Left ventricle myocardium inferior (tissue), 1 donor: ENCODE measurements at places on chromosomes 16 and 17. TPM values are rescaled to one million over a fixed set of nuclear protein-coding genes. Genes with fewer than 3 reads are reported as not detected.

- no peak overlapping the region for H3K27ac ChIP-seq
- peaks cover 99% of the 10 kb centered on the region for H3K36me3 ChIP-seq
- no peaks in the 10 kb centered on the region for H3K4me1 ChIP-seq
- H3K27me3 ChIP-seq: no peaks in the 10 kb centered on the region
- DNase-seq: no peak
- no peak overlapping the region for H3K4me3 ChIP-seq
Observed at GRCh38 chr17:50988427-50988826, 122.3 kb upstream of the TOB1 start.

CNOT1 gene
- total RNA-seq: 64.1 TPM

- no peaks in the 10 kb centered on the region for H3K27me3 ChIP-seq
- no peak overlapping the region for H3K27ac ChIP-seq
- peaks cover 32% of the 10 kb centered on the region for H3K4me1 ChIP-seq
Observed at GRCh38 chr17:76260669-76261068, 4.5 kb upstream of the UBALD2 start.

DNA sequence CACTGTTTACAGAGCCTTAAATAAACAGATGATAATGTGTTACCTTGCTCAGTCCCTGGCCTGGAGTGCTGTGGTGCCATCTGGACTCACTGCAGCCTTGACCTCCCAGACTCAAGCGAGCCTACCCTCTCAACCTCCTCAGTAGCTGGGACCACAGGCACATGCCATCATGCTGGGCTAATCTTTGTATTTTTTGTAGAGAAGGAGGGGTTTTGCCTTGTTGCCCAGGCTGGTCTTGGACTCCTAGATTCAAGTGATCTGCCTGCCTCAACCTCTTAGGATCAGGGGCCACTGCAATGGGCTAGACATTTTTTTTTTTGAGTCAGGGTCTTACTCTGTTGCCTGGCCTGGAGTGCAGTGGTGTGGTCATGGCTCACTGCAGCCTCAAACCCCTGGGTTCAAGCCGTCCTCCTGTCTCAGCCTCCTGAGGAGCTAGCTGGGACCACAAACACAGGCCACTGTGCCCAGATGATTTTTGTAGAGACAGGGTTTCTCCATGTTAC is 5.0 kb upstream of the NAGLU start:
- no peak for DNase-seq
- H3K4me3 ChIP-seq: no peak overlapping the region
- peak overlapping the region; percentile 91 for H3K27ac ChIP-seq
- no peaks in the 10 kb centered on the region for H3K36me3 ChIP-seq
- H3K4me1 ChIP-seq: peaks cover 44% of the 10 kb centered on the region
- H3K27me3 ChIP-seq: no peaks in the 10 kb centered on the region

GRCh38 chr17:4706121-4706520 is 2.2 kb upstream of the PELP1 start:
- DNase-seq: no peak
- H3K36me3 ChIP-seq: no peaks in the 10 kb centered on the region
- no peak overlapping the region for H3K27ac ChIP-seq
- peaks cover 37% of the 10 kb centered on the region for H3K4me1 ChIP-seq
- no peak overlapping the region for H3K4me3 ChIP-seq
- H3K27me3 ChIP-seq: no peaks in the 10 kb centered on the region

C16orf92 gene
- total RNA-seq: not detected

RHBDL3 gene
- total RNA-seq: 4.7 TPM

GRCh38 chr17:75151930-75152329 is 2.4 kb downstream of the JPT1 start:
- peaks cover 5% of the 10 kb centered on the region for H3K36me3 ChIP-seq
- no peaks in the 10 kb centered on the region for H3K27me3 ChIP-seq

CRLF3 gene
- 4.7 TPM for total RNA-seq

- H3K4me1 ChIP-seq: peaks cover 65% of the 10 kb centered on the region
- DNase-seq: peak; percentile 54
- no peaks in the 10 kb centered on the region for H3K36me3 ChIP-seq
Observed at GRCh38 chr17:17682293-17682736, 1.1 kb downstream of the RAI1 start.

C17orf113 gene
- total RNA-seq: 0.63 TPM

ROGDI gene
- 97.4 TPM for total RNA-seq

SCNN1B gene
- not detected for total RNA-seq

KRT39 gene
- not detected for total RNA-seq

GRCh38 chr16:73022534-73022933 is 25.4 kb downstream of the ZFHX3 start:
- H3K4me1 ChIP-seq: peaks cover 87% of the 10 kb centered on the region
- no peaks in the 10 kb centered on the region for H3K27me3 ChIP-seq
- no peak overlapping the region for H3K4me3 ChIP-seq
- no peaks in the 10 kb centered on the region for H3K36me3 ChIP-seq

CCL18 gene
- 1.1 TPM for total RNA-seq

DNA sequence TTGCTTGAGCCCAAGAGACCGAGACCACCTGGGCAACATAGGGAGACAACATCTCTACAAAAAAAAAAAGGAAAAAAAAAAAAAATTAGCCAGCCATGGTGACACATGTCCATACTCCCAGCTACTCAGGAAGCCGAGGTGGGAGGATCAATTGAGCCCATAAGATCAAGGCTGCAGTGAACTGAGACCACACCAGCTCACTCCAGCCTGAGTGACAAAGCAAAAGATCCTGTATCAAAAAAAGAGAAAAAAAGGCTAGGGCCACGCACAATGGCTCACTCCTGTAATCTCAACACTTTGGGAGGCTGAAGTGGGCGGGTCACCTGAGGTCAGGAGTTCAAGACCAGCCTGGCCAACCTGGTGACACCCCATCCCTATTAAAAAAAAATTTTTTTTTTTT is 13.8 kb downstream of the SUMO2 start:
- no peak for DNase-seq

GRCh38 chr16:19095654-19096053 is 18.1 kb upstream of the ITPRIPL2 start:
- no peak overlapping the region for H3K4me3 ChIP-seq
- DNase-seq: no peak
- H3K36me3 ChIP-seq: no peaks in the 10 kb centered on the region
- no peaks in the 10 kb centered on the region for H3K27me3 ChIP-seq

GRCh38 chr16:23245268-23245667 is 56.8 kb upstream of the SCNN1B start:
- DNase-seq: peak; percentile 65
- H3K27me3 ChIP-seq: no peaks in the 10 kb centered on the region
- no peak overlapping the region for H3K4me3 ChIP-seq
- peaks cover 19% of the 10 kb centered on the region for H3K4me1 ChIP-seq
- H3K27ac ChIP-seq: peak overlapping the region; percentile 55

DNA sequence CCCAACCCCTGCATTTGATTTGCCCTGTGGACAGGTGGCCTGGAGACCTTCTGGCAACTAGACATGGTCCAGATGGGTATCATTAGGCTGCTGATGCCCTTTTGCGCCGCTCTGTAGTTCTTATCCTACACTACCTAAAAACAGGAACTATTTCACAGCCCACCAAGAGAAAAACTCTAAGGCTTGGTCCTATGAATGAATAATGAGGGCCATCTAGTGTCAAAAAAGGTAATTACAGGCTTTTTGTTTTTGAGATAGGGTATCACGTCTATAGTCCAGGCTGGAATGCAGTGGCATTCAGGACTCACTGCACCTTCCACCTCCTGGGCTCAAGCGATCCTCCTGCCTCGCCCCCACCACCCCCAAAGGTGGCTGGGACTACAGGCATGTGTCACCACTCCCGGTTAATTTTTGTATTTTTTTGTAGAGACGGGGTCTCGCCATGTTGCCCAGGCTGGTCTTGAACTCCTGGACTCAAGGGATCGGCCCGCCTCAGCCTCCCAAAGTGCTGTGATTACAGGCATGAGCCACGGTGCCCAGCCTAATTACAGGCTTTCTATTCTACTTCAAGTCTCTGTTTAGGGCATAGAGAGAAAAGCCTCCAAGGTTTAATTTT is 20.9 kb downstream of the COIL start:
- DNase-seq: no peak
- no peak overlapping the region for H3K4me3 ChIP-seq
- H3K27me3 ChIP-seq: no peaks in the 10 kb centered on the region
- H3K4me1 ChIP-seq: peaks cover 9% of the 10 kb centered on the region

- peak overlapping the region; percentile 98 for H3K27ac ChIP-seq
- DNase-seq: no peak
- H3K27me3 ChIP-seq: no peaks in the 10 kb centered on the region
- H3K36me3 ChIP-seq: no peaks in the 10 kb centered on the region
- peaks cover 29% of the 10 kb centered on the region for H3K4me1 ChIP-seq
Observed at GRCh38 chr17:30600830-30601494, 123.8 kb downstream of the GOSR1 start.

DNA sequence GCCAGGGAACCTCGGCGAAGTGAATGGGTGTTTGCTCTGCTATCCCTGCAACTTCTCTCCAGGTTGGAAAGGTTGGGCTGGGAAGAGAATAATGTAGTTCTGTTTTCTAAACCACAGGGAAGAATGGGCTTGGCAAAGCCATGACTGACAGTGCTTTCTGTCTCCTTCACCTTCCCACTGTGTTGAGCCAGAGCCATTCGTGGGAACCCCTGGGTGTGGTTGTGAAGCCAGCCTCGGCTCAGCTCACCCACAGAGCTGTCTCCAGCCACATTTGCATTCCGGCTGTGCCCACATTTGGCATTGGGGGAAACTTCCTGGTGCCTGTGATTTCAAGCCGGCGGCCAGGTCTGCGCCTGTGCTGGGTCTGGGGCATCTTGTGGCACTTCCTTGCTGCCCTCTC is 39.9 kb downstream of the BAIAP2 start:
- H3K27ac ChIP-seq: no peak overlapping the region
- H3K4me1 ChIP-seq: peaks cover under 1% of the 10 kb centered on the region
- no peak for DNase-seq
- H3K36me3 ChIP-seq: peaks cover 10% of the 10 kb centered on the region

NHLRC4 gene
- 0.11 TPM for total RNA-seq

DNA sequence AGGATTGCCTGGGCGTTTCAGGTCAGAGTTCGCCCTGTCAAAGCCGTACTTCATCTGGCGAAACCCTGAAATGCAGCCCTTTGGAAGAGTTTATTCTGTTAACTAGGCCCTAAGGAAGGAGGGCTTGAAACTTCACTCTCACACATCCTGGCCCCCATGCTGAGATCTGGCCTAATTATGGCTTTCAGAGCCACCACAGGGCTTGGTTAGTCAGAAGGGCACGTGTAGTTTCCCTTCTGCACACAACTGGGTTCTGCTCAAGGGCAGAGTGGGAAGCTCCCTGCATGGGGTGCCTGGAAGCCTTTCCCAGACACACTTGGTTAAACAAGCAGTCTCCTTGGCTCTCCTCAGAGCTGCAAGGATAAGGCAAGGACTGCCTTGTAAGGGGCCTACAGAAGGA is 397.3 kb downstream of the SHISA9 start:
- DNase-seq: no peak
- no peak overlapping the region for H3K4me3 ChIP-seq
- H3K4me1 ChIP-seq: no peaks in the 10 kb centered on the region
- peaks cover 49% of the 10 kb centered on the region for H3K27me3 ChIP-seq

DNA sequence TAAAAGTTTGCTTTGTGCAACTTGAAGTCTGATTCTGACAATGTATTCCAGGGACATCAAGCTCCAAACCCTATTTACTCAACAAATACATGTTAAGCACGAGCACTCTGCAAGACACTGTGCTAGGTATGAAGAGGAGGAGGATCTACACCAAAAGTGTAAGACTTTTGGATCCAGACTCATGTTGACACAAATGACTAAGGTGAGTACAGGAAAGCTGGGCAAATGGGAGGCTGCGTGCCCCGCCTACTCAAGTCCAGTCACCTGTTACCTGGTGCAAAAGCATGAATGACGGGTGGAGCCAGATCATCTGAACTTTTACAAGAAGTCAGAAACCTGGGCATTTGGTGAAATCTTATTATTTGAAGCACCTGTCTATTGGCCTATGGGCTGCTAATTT is 120.7 kb downstream of the ABCC12 start:
- H3K36me3 ChIP-seq: no peaks in the 10 kb centered on the region
- no peak overlapping the region for H3K4me3 ChIP-seq
- no peak for DNase-seq
- H3K4me1 ChIP-seq: no peaks in the 10 kb centered on the region

CSH2 gene
- total RNA-seq: not detected

- DNase-seq: no peak
- H3K27me3 ChIP-seq: no peaks in the 10 kb centered on the region
- H3K4me1 ChIP-seq: no peaks in the 10 kb centered on the region
Observed at GRCh38 chr17:30545024-30545423, 67.8 kb downstream of the GOSR1 start.

DNA sequence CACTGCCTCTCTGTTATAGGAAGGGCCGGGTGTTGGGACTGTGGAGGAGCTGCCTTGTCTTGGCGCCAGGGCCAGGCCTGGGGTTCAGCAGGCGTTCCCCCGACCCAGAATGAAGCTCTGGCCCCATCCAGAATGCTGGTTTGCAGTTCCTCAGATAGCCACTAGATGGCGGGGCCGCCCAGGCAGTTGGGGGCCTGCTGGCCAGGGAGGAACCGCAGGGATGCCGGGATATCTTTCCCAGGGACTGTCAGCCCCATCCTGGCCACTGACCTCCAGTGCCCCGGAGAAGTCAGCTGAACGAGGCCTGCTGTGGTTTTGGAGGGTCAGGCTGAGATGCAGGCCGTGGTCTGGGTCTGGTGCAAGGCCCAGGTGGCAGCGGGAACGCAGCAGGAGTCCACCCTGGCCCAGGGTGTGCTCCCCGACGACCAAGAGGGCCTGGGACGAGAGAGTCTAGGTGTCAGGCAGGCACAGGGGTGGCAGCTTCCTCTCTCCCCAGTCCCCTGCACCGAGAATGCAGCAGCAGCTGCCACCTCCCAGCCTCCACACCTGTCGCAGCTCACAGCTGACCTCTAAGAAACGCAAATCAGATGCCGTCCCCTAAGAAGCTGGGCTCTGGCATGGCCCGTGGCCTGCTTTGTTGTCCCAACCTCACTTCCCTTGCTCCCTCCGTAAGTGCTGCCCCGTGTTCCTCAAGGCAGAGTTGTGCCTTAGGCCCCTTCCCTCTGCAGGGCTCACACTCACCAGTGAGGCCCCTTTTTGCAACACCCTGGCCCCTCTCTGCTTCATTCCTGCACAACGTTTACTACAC is 51.2 kb downstream of the RMI2 start:
- DNase-seq: peak; percentile 67
- no peak overlapping the region for H3K4me3 ChIP-seq
- H3K27me3 ChIP-seq: peaks cover 9% of the 10 kb centered on the region
- H3K27ac ChIP-seq: peak overlapping the region; percentile 69
- H3K36me3 ChIP-seq: no peaks in the 10 kb centered on the region

DNA sequence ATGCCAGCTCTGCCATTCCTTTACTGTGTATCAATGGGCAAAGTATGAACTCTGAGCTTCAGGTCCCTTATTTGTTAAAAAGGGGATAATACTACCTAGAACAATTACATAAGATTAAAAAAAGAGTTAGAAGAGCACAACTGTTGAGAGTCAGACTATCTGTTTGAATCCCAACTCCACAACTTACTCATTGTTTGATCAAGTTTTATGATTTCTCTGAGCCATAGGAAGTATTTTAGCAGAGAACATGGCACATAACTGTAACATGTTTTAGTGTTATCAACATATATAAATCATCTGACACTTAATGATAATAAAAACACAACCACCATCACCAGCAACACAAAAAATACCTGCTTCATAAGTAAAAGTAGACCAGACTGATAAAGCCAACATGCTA is 421.3 kb downstream of the ZFHX3 start:
- no peaks in the 10 kb centered on the region for H3K36me3 ChIP-seq
- DNase-seq: no peak
- no peak overlapping the region for H3K27ac ChIP-seq
- no peaks in the 10 kb centered on the region for H3K4me1 ChIP-seq
- no peaks in the 10 kb centered on the region for H3K27me3 ChIP-seq
